ENCODE measurements at places on chromosomes 11 and 22.

GRCh38 chr11:129779342-129779741 lies 36.3 kb upstream of the TMEM45B start:
- no peak for DNase-seq

DNA sequence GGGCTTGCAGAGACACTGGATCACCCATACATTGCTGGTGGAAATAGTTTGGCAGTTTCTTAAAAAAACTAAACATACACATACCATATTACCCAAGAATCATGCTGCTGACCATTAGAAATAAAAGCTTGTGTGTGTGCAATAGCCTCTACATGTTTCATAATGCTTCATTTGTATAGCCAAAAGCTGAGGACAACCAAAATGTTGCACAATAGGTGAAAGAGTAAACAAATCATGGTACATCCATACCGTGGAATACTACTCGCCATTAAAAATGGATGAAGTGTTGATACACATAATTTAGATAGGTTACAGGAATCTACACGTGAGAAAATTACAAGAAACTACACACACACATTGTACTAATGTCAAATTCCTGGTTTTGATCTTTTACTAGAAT lies 6.5 kb downstream of the KBTBD3 start:
- DNase-seq, result no peak

DNA sequence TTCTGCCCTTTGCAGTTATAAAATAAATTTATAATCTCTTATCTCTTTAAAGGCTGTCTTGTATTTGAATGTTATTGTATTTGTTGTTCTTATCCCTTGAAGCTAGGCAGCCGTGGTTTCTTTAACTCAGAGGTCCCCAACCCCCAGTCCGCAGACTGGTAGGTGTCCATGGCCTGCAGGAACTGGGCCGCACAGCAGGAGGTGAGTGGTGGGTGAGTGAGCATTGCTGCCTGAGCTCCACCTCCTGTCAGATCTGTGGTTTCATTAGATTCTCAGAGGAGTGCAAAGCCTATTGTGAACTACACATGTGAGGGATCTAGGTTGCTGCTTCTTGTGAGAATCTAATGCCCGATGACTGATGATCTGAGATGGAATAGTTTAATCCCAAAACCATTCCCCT lies 380.0 kb upstream of the CCDC90B start:
- DNase-seq, result no peak

DNA sequence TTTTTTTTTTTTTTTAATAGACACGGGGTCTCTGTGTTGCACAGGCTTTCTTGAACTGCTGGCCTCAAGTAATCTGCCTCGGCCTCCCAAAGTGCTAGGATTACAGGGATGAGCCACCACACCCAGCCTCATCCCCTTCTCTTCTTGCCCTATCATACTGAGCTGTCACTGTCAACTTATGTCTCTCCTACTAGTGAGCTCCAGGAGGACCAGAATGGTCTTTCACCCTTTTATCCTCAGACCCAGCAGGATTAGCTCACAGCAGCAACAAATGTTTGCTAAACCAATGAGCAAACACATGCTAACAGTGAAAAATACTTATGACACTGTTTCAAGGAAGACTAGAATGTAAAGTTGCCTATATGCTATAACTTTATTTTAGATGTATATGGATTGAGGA lies 6.4 kb upstream of the NXF1 start:
- no peak for DNase-seq

- no peak for DNase-seq
These were observed 63.0 kb downstream of the PTPRJ start for GRCh38 chr11:48043111-48043990.

- no peak for DNase-seq
These were observed 205.8 kb upstream of the PDGFD start for GRCh38 chr11:104369761-104370160.

GRCh38 chr11:107621081-107621480 lies 30.1 kb downstream of the ELMOD1 start:
- DNase-seq, result no peak

DNA sequence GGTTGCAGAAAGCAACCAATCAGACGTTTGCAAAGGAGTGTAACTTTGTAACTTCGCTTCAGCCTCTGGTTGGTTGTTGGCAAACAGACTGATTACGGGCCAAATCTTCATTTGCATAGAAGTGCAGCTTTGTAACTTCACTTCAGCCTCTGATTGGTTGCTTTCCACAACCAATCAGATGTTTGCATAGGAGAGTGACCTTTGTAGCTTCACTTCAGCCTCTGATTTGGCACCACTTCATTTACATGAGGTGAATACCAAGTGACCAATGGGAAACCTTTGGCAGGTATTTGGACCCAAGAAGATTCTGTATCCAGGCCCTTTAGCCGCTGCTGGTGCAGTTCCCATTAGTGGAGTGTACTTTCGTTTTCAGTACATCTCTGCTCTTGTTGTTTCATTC lies 16.0 kb downstream of the USP47 start:
- no peak for DNase-seq

DNA sequence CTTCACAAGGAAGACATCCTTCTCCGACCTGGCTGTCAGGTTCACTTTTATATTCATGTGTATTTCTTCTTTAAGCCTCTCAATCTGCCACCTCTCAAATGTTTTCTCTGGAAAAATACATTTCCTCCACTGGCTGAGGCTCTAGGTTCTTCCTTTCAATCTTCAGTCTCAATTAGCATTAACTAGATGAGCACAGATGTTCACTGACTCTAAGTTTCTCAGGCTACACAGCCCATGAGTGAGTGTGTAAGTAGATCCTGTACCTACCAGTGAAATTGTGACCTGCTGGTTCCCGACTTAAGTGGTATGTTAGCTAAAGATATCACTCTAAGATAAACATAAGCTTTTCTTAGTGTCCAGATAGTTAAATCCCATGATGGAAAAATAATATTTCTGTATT lies 206.9 kb downstream of the ADAMTS15 start:
- no peak for DNase-seq

GRCh38 chr11:90556606-90557005 lies 333.8 kb upstream of the CHORDC1 start:
- no peak for DNase-seq

DNA sequence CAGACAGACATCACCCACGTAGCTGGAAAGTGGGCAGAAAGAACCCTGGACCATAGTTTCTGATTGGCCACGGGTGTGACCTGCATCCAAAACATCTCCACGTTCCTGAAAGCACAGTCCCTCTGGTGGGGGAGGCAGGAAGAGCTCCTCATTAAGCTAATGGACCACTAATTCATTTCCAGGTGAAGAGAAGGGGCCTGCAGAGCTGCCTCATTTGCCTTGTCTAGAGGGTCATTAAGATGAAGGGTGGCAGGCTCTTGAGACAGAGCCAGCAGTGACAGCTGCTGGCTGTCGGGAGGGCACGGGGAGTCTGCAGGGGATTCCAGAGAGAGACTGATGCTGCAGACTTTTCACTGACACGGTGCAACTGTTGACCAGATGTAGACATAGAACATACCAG lies 149.6 kb upstream of the OPCML start:
- DNase-seq, result no peak

DNA sequence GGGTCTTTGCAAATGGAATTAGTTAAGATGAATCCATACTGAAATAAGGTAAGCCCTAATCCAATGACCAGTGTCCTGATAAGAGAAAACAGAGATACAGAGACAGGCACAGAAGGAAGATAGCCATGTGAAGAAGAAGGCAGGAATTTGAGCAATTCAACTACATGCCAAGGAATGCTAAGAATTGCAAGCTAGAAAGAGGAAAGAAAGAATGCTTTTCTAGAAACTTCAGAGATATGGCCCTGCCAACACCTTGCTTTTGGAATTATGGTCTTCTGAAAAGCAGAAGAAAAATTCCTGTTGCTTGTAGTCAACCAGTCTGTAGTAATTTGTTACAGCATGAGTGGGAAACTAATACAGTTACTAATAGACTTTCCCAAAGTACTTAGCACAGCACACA lies 111.3 kb downstream of the SLC17A6 start:
- DNase-seq, result no peak

DNA sequence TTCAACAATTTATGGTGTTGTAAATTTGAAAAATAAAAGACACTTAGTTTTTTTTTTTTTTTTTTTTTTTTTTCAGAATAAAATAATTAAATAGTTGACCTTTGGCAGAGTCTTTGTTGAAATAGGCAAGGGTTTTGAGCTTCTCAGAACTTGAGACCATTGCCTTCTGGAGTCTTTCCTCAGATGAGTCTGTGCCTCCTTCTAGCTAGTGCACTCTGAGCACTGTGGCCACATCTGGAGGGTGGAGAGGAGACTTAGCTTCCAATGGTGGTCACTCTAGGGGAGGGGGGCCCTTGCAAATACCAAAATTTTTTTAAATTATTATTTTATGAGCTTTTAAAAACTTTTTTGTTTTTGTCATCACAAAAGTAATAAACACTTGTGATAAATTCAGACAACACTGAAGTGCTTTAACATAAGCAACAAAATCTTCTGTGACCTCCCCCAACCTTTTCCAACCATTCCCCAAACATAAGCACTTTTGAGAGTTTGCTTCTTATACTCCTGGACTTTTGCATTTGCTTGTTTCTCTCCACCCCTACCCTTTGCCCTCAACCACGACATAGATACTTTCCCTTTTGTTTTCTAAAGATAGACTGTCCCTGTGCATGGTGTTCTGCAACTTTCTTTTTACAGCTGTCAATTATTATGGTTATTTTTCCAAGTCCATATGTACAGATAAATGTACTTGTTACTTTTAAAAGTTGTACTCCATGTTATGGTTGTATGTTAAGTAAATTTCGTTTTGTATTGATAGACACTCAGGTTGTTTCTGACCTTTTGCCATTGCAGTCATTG lies 41.1 kb downstream of the BMAL1 start:
- no peak for DNase-seq

GRCh38 chr11:19725379-19726079 lies 12.9 kb downstream of the NAV2 start:
- no peak for DNase-seq

GRCh38 chr11:62333768-62334167 lies 3.5 kb upstream of the ASRGL1 start:
- DNase-seq, result no peak

GRCh38 chr22:48245196-48245485 lies 1482.7 kb downstream of the TBC1D22A start:
- DNase-seq, result no peak

DNA sequence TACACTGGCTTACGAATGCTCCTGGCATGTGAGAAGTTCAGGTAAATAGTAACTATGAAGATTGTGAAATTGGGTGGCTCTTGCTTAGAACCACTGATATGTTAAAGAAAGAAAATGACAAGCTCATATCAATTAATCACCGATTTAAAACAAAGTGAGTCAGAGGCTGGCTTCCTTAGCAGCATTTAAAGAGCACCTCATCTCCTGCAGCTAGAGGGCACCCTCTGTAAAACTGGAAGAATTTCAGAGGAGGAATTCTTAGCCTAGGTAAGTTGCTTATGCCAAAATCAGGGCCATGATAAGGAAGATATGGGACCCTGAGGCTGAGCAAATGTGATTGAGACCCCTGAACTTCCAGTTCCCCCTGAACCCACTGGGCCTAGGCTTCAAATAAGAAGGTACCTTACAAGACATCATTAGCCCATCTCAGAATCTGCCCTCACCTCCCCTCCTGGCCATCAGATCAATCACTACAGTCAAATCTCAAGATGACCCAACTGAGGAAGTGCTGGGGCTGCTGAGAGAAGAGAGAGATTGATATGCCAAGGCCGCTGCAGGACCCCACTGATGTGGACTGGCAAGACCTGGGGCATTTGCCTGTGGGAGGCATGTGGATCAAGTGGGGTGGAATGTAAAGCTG lies 8.6 kb upstream of the CD3E start:
- no peak for DNase-seq

DNA sequence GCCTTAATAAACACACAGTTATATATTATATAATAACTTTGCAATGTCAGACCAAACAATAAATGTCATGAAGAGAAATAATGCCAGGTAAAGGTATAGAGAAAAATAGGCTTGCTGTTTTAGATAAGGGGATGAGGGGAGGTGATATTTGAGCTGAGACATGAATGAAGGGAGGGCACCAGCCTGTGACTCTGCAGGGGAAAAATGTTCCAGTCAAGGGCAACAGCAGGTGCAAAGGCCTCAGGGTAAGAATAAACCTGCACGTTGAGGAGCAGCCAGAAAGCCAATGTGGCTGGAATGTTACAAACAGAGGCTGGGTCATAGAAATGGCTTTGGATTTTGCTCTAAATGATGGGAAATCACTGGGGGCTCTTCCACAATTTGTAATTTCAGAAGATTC lies 519.6 kb downstream of the SOX6 start:
- no peak for DNase-seq

GRCh38 chr11:46356924-46357482 lies 9.7 kb downstream of the DGKZ start:
- no peak for DNase-seq

GRCh38 chr11:97364047-97364446 lies 974.2 kb downstream of the JRKL start:
- no peak for DNase-seq

GRCh38 chr11:128915149-128915521 lies 24.0 kb downstream of the KCNJ5 start:
- no peak for DNase-seq

DNA sequence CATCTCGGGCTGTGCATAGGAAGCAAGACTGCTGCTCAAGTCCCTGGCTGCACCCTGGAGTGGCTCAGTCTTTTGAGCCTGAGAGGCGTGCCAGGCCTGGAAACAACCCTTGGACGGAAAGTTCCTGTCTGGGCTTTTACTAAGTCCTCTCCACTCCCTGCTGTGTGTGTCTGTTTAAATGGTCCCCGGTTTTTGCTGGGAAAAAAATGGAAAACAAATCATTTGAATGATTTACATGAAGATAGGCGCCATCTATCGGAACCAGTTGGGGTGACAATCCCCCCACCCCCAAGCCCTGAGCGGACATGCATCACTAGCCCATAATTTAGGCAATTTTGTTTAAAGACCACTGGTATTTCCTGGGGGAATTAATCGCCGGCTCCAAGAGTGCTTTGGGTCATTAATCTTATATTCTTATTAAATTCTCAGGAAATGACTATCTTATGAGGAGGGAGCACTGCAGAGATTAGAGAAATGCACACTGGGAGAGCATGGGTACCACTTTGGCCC lies 2.7 kb upstream of the GAB2 start:
- DNase-seq, result peak; percentile 50

- no peak for DNase-seq
These were observed 46.5 kb downstream of the ADM start for GRCh38 chr11:10351435-10351764.

DNA sequence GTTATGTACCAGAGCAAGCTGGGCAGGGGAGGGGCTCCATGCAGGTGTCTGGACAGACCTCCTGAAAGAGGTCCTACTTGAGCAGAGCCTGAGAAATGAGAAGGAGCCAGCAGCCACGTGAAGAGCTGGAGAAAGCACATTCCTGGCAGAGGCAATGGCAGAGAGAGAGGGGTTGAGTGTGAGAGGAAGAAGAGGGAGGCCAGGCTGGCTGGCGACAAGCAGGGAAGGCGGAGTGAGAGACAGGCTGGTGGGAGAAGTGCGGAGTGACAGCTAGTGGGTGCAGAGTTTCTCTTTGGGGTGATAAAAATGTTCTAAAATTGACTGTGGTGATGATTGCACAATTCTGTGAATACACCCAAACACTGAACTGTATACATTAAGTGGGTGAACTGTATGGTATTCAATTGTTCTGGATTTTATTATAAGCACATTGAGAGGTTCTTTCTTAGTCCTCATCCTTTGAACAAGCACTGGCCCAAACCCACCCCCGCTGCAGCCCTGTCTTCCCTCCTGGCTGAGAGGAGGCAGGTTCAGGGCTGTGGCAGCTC lies 29.4 kb downstream of the RPL27A start:
- DNase-seq, result no peak
